CD4-positive, alpha-beta T cell treated with Interleukin-17A for 1 hour (primary cell): ENCODE measurements at places on chromosomes 13 and 19.

DNA sequence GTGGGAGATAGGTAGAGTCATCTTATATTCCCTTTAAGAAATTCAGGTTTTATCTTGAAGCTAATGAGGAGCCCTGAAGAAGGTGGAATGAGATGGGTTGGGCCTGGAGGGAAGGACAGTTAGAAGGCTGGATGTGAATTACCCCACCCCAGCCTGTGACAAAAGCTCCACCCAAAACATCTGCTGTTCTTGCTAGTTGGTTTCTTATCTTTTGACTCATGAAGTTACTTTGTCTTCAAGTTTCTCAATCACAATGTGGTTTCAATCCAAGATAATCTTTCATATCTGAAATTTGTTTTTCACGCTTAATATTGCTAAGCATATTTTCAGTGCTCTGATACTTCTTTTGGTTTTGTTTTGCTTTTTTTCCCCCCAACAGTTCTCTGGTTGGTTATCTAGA, 38.3 kb upstream of the HMGB1 start:
- DNase-seq = no peak

- DNase-seq = no peak
These were observed 95.0 kb upstream of the KLF5 start for GRCh38 chr13:72963762-72964161.

DNA sequence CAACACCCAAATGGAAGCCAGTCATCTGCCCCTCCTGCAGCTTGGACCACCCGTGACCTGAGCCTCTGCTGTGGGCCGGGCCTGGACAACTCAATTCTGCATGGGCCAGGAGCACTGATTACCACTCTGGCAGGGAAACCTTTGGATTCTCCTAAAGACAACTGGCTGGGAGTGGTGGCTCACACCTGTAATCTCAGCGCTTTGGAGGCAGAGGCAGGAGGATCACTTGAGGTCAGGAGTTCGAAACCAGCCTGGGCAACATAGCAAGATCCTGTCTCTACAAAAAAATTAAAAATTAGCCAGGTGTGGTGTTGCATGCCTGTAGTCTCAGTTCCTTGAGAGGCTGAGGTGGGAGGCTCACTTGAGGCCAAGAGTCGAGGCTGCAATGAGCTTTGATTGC, 6.5 kb downstream of the EPS15L1 start:
- no peak for DNase-seq

GRCh38 chr13:66077132-66077689, 1152.9 kb downstream of the PCDH9 start:
- no peak for DNase-seq

GRCh38 chr13:41458187-41458760, 924 bp downstream of the RGCC start:
- DNase-seq = peak; percentile 61

DNA sequence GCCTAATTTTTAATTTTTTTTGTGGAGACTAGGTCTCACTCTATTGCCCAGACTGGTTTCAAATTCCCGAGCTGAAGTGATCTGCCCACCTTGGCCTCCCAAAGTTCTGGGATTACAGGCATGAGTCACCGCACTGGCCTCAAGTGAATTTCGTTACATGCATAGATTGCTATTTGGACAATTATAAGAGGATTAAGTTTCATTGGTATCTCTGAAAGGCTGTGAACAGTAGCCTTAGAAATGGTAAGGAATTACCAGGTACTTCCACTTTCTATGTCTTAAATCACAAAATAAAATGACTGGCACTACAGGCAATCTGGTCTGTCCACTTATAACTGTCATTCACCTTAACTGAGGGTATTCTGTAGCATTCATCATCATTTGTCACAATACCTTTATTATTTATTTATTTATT, 2.9 kb upstream of the CCDC9 start:
- DNase-seq = no peak

DNA sequence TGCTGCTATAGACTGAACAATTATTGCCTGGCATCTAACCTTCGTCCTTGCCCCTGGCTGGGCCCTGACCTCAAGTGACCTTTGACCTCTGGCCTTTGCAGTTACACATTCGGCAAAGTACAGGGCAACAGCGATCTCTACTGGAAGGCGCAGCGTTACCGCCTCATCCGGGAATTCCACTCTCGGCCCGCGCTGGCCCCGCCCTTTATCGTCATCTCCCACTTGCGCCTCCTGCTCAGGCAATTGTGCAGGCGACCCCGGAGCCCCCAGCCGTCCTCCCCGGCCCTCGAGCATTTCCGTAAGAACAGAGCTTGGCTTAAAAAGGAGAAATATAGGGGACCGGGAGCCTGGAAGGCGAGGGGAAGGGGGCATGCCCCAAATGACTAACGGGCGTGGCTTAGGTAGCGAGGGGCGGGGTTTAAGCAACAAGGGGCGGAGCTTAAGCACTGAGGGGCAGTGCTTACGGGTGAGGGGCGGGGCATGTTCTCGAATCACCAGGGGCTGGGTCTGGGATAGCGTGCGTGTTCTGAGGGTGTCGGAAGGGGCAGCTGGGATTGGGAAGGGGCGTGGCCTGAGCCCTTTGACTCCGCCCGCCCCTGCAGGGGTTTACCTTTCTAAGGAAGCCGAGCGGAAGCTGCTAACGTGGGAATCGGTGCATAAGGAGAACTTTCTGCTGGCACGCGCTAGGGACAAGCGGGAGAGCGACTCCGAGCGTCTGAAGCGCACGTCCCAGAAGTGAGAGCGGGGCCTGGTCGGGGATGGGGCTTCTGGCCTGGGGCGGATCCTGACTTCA, 52.7 kb downstream of the TRPM4 start:
- DNase-seq = peak; percentile 47

DNA sequence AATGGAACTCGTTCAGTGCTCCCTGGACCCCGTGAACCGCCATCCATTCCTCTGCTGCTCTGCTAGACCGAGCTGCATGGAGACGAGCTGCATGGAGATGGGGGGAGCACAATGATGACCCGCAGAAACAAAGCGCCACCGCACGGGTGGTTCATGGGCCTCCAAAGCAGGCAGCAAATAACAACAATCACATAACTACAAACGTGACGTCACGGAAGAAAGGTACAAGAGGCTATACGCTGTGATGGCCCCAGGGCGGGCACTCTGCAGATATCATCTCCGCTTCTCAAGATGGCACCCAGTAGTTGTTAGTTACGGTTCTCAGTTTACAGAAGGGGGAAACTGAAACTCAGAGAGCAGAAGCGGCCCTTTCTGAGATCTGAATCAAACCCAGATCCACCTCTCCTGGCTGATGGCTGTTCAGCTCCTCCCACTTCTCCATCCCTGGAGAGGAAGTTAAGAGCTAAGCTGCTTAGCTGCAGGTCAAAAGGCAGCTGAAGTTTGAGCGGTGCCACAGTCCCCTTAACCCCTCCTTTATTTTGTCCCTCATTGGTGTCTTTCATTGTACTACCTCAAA, 1.7 kb downstream of the ATP13A1 start:
- DNase-seq = peak; percentile 75

DNA sequence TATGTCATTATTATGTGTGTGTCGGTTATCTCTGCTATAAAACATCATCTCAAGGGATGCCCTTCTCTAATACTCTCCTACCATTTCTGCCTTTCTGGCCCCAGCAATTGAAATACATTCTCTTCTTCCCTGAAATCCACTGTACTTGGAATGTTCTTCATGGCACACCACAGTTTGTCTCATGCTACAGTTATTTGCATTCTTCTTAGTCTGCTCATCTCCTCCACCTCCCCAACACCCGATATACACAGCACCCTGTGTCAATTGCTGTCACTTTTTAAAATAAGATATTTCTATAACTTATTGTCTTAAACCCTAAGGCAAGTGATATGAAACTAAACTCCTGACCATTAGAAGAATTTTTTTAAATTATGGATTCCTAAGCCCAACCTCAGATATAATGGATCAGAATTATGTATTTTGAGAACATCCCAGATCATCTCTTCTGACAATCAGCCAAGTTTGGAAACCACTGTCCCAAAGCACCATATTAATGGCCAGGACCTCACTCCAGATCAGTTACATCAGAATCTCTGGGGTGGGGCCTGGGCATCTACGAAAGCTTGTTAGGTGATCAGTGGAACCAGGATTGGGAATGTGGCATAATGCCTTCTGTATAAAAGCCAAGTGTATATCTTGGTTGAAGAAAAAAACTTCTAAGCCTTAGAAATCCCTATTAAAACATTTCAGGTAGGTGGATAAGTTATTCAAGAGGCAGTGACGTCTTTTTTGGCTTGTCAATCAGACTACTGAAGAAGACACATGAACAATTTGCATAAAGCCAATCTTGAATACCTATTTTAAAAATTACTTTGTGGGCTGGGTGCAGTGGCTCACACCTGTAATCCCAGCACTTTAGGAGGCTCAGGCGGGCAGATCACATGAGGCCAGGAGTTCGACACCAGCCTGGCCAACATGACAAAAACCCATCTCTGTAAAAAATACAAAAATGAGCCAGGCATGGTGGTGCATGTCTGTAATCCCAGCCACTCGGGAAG, 30.0 kb upstream of the KBTBD7 start:
- DNase-seq = no peak
